Activated naive CD4-positive, alpha-beta T cell treated with anti-CD3 and anti-CD28 coated beads for 36 hours (primary cell): ENCODE measurements at places on chromosomes 2 and 18. TPM values are rescaled to one million over a fixed set of nuclear protein-coding genes. Genes with fewer than 3 reads are reported as not detected.
A peak's percentile ranks its signal among the peaks of the same experiment; 100 is the strongest.

SPATA3 gene
- total RNA-seq: not detected

SP100 gene
- total RNA-seq: 151 TPM

HRH4 gene
- not detected for total RNA-seq

OLA1 gene
- 140 TPM for total RNA-seq

ECEL1 gene
- total RNA-seq: not detected

SEPTIN10 gene
- 2.3 TPM for total RNA-seq

CHRND gene
- total RNA-seq: not detected

AP1S3 gene
- 12.8 TPM for total RNA-seq

LINC00305 gene
- total RNA-seq: not detected

ALKAL2 gene
- not detected for total RNA-seq

IL36B gene
- total RNA-seq: not detected

CCDC93 gene
- 29.0 TPM for total RNA-seq

GRP gene
- total RNA-seq: not detected

DNA sequence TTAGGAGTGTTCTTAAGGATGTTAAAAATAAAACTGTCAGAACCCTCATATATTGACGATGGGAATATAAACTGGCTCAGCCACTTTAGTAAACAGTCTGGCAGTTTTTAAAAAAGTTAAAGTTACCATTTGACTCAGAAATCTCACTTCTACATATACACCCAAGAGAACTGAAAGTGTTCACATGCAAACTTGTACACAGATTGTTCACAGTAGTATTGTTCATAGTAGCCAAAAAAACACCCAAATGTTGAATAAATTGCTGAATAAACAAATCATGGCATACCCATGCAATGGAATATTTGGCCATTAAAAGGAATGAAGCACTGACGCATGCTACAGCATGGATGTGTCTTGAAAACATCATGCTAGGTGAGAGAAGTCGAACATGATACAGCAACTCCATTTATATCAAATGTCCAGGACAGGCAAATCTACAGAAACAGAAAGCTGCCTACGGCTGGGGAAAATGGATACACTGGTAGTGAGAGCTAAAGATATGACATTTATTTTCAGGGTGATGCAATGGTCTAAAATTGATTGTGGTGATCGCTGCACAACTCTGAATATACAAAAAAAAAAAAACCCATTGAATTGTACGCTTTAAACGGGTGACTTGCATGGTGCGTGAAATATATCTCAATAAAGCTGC is 10.1 kb downstream of the RPL31 start:
- peaks cover 43% of the 10 kb centered on the region for H3K36me3 ChIP-seq
- no peak overlapping the region for H3K4me3 ChIP-seq

GRCh38 chr2:43174368-43174916 is 52.0 kb downstream of the ZFP36L2 start:
- no peaks in the 10 kb centered on the region for H3K27me3 ChIP-seq
- H3K36me3 ChIP-seq: no peaks in the 10 kb centered on the region
- H3K4me1 ChIP-seq: peaks cover 91% of the 10 kb centered on the region
- peak overlapping the region; percentile 85 for H3K27ac ChIP-seq
- peak; percentile 90 for DNase-seq

DNA sequence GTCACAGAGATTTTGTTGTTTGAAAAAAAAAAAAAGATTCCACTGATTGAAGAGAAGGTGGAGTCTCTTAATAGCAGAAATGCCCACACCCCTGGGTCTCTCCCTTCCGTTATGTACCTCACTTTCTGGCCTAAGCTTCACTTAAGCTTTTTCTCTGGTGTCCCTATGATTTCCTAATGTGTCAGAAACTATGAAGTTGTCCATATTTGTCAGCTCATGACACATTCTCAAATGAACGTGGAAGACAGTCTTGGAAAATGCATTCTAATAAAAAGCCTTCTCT is 5.4 kb upstream of the MALL start:
- no peak overlapping the region for H3K27ac ChIP-seq
- no peaks in the 10 kb centered on the region for H3K36me3 ChIP-seq
- DNase-seq: no peak
- peaks cover under 1% of the 10 kb centered on the region for H3K4me1 ChIP-seq
- peaks cover 33% of the 10 kb centered on the region for H3K27me3 ChIP-seq
- H3K4me3 ChIP-seq: no peak overlapping the region

DNA sequence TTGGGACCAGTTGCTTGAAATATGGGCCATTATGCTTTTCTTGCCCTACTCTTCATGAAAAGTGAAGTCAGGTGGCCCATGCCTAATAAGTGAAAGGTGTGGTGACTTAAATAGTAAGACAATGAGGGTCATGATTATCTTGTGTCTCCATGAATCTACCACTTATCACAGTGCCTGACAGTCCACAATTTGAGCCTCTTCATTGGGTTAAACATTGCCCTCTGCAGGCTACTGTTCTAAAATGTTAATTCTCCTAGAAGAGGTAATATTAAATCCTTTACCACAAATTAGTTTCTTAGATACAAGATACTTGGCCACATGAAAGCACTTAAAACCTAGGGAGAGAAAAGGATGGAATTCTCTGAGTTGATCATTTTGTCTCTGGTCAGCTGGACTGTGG is 4.0 kb downstream of the EGR4 start:
- no peak overlapping the region for H3K27ac ChIP-seq
- H3K27me3 ChIP-seq: peaks cover 33% of the 10 kb centered on the region
- no peak for DNase-seq
- no peak overlapping the region for H3K4me3 ChIP-seq
- H3K4me1 ChIP-seq: peaks cover 17% of the 10 kb centered on the region

DNA sequence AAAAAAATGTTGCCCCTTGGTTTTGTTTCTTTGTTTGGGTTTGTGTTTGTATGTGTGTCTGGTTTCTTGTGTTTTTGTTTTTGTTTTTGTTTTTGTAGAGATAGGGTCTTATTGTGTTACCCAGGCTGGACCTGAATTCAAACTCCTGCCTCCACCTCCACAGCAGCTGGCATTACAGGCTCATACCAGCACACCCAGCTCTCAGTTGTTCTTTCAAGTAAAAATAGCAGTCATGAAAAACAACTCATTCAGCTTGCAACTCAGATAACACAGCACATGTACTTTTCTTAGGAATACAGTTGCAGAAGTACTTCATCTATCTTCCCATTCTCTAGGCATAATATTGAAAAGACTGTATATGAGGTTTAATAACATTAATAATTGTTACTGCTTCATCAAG is 37.0 kb downstream of the ZC3H8 start:
- no peak overlapping the region for H3K4me3 ChIP-seq
- no peaks in the 10 kb centered on the region for H3K27me3 ChIP-seq
- DNase-seq: no peak
- peaks cover 42% of the 10 kb centered on the region for H3K36me3 ChIP-seq
- H3K27ac ChIP-seq: no peak overlapping the region

GRCh38 chr2:180540761-180541160 is 439.6 kb upstream of the UBE2E3 start:
- H3K4me1 ChIP-seq: no peaks in the 10 kb centered on the region
- no peak for DNase-seq
- H3K27ac ChIP-seq: no peak overlapping the region
- H3K36me3 ChIP-seq: no peaks in the 10 kb centered on the region

DNA sequence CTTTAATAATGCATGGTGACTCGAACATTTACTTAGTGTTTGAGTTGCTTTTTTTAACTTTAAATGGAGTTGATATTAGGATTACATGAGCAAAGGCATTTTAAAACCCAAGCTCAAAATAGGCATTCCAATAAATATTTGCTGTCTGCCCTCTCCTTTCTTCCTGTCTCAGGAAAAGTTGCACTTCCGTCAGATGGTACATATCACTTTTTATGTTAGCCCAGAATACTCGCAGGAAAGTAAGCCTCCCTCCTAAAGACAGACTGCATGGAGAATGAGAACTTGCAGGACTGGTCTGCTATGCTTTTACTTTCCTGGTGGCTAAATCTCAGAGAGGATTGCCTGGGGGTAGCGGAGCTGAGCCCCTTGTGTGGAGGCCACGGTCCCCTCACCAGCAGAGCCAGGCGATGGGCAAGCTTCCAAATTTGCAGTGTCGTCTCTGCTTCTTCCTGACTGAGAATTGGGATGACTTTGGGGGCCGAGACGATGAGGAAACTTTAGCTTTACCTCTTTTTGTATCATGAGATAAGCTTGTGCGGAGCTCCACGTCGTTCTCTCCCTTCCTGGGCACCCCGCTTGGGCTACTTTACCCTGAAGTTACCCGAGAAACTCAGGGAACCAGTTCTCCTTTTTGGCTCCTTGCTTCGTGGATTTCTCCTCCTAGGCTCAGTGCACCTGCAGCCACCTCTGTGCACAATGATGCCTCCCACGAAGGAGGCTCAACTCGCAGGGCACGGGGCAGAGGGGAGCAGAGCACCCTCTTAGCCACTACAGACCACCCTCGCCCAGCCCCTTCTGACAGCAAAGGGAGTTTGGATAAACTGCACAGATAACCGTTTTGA is 223.3 kb downstream of the SH3RF3 start:
- no peak overlapping the region for H3K4me3 ChIP-seq
- H3K27me3 ChIP-seq: no peaks in the 10 kb centered on the region

- no peaks in the 10 kb centered on the region for H3K36me3 ChIP-seq
- DNase-seq: no peak
- H3K27ac ChIP-seq: no peak overlapping the region
- peaks cover 2% of the 10 kb centered on the region for H3K27me3 ChIP-seq
- no peak overlapping the region for H3K4me3 ChIP-seq
Measured at GRCh38 chr2:196365145-196365544, 193.8 kb upstream of the STK17B start.

DNA sequence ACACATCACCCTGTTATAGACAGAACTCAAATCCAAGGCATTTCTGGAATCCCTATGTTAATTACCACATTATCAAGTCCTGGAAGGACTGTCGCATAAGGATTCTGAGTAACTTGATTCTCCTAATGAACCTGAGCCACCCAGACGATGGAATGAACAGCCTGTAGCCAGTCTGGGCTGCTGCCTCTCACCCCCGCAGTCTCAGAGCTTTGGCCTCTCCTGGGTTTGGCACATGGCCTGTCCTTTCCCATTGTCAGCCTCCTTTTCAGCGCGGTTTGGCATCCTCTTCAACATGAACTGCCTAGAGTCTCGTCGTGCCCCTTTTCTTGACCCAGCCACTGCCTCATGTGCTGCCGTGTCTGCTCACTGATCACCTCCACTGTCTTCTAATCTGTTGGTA is 147.6 kb downstream of the SLC8A1 start:
- no peak overlapping the region for H3K4me3 ChIP-seq
- H3K4me1 ChIP-seq: no peaks in the 10 kb centered on the region
- no peaks in the 10 kb centered on the region for H3K36me3 ChIP-seq
- H3K27me3 ChIP-seq: no peaks in the 10 kb centered on the region
- no peak overlapping the region for H3K27ac ChIP-seq

GRCh38 chr2:105653302-105653701 is 91.4 kb upstream of the NCK2 start:
- no peaks in the 10 kb centered on the region for H3K36me3 ChIP-seq
- no peak overlapping the region for H3K4me3 ChIP-seq
- H3K27ac ChIP-seq: no peak overlapping the region

GRCh38 chr2:168336786-168337388 is 89.5 kb upstream of the STK39 start:
- H3K36me3 ChIP-seq: no peaks in the 10 kb centered on the region
- H3K27ac ChIP-seq: no peak overlapping the region
- H3K4me1 ChIP-seq: peaks cover 7% of the 10 kb centered on the region
- peak; percentile 80 for DNase-seq

DNA sequence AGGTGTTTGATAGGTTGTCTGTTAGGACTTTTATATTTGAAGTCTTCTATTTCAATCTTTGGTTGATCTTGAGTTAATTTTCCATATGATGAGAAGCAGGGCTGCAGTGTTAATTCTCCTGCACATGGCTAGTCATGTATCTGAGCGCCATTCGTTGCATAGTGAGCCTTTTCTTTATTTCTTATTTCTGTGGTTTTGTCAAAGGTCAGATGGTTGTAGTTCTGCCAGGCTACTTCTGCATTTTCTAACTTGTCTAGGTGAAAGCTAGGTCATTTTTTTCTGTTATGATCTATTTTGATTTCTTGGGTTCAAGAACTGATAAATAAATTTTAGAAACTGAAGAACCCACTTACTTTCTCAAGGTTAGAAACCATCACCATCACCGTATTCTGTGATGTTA is 56.7 kb downstream of the CCDC74A start:
- DNase-seq: no peak
- no peaks in the 10 kb centered on the region for H3K4me1 ChIP-seq
- no peak overlapping the region for H3K4me3 ChIP-seq
- no peaks in the 10 kb centered on the region for H3K36me3 ChIP-seq

GRCh38 chr2:219523031-219523671 is 8.9 kb downstream of the ASIC4 start:
- no peak for DNase-seq
- H3K4me3 ChIP-seq: no peak overlapping the region
- no peak overlapping the region for H3K27ac ChIP-seq
- H3K4me1 ChIP-seq: peaks cover 14% of the 10 kb centered on the region
- H3K27me3 ChIP-seq: peaks cover 68% of the 10 kb centered on the region
- H3K36me3 ChIP-seq: no peaks in the 10 kb centered on the region

GRCh38 chr18:63488160-63488559 is 11.4 kb downstream of the SERPINB5 start:
- H3K36me3 ChIP-seq: no peaks in the 10 kb centered on the region
- no peaks in the 10 kb centered on the region for H3K4me1 ChIP-seq
- no peak overlapping the region for H3K27ac ChIP-seq
- no peak for DNase-seq

DNA sequence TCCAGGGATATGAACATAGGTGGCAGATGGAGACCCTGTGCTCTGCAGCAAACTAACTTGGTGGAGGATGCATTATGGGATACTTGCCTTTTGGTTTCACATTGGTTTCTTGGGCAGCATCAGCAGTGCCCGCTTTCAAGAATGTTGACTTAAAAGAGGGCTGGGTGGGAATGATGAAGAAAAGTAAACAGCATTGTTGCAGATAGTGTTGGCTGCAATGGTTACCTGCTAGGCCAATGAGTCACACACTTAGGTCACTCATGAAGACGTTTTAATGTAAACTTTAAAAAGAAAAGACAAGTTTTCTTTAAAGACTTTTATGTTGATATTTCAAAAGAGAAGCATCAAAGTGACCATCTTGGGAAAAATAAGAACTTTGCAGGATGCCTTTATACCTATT is 26.1 kb upstream of the FAM237A start:
- H3K27me3 ChIP-seq: peaks cover 6% of the 10 kb centered on the region
- no peaks in the 10 kb centered on the region for H3K4me1 ChIP-seq
- H3K36me3 ChIP-seq: no peaks in the 10 kb centered on the region

DNA sequence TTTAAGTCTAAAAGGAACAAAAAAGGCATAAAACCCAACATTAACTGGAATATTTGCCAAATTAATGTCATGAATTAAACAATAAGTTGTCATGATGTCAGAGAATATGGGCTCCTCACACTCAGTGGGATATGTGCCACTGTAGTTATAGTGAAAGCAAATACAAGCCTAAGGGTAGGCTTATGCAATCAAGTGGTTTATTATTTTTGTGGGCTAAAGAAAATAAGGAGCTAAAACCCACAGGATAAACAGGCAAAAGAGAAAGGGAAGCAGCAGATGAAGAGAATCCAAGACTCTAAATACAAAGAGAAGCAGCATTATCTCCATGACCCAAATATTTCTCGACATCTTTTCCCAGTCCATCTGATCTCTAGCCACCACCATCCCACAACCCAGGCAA is 17.5 kb downstream of the YWHAQ start:
- DNase-seq: no peak
- H3K4me1 ChIP-seq: peaks cover 78% of the 10 kb centered on the region
- no peaks in the 10 kb centered on the region for H3K27me3 ChIP-seq
- peaks cover 16% of the 10 kb centered on the region for H3K36me3 ChIP-seq
- no peak overlapping the region for H3K27ac ChIP-seq
